ENCODE measurements at places on chromosomes 2 and 18.

DNA sequence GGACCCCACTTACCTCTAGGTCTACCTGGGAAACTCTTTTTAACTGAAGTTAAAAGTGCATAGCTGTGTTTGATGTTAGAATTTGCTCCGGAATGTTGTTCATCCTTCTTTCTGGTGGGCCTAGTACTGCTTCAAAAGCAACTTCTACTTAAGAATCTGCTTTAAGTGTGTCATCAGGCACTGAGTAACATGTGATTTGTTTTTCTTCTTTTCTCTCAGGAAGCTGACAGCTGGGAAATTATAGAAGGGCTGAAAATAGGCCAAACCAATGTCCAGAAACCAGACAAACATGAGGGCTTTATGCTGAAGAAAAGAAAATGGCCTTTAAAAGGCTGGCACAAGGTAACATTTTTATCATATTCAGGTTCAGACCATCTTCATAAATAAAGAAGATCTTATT lies 122.9 kb downstream of the PRKRA start:
- DNase-seq = no peak

- DNase-seq = no peak
Observed at GRCh38 chr2:236341067-236341466, 76.9 kb upstream of the ASB18 start.

DNA sequence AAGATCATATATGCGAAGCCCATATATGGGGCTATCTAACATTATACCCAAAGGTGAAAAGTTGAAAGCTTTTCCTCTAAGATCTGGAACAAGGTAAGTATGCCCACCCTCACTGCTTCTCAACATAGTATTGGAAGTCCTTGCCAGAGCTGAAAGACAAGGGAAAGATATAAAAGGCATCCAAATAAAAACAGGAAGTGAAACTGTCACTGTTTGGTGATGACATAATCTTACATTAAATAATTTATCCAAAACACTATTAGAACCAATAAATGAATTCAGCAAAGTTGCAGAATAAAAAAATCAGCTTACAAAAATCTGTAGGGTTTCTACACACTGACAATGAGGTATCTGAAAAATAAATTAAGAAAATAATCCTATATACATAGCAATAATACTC lies 205.8 kb downstream of the INSIG2 start:
- no peak for DNase-seq

DNA sequence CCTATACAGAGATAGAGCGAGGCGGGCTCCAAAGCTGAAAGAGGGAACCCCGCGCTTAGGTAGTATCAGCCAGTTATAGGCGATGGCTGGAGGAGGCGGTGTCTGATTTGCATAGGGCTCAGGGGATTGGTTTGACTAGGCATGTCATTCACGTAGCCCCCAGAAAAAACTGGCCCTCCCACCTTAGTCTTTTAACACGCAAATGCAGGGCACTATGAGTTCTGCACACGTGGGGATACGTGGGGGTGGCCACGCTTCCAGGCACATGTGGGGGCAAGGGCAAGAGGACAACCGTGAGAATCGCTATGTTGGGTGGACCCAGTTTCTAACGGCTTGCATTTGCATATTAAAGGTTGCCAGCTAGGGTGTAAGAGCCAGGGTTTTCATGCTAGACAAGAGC lies 56.7 kb upstream of the MSTN start:
- no peak for DNase-seq

GRCh38 chr2:163281717-163282116 lies 443.1 kb upstream of the KCNH7 start:
- DNase-seq = no peak

DNA sequence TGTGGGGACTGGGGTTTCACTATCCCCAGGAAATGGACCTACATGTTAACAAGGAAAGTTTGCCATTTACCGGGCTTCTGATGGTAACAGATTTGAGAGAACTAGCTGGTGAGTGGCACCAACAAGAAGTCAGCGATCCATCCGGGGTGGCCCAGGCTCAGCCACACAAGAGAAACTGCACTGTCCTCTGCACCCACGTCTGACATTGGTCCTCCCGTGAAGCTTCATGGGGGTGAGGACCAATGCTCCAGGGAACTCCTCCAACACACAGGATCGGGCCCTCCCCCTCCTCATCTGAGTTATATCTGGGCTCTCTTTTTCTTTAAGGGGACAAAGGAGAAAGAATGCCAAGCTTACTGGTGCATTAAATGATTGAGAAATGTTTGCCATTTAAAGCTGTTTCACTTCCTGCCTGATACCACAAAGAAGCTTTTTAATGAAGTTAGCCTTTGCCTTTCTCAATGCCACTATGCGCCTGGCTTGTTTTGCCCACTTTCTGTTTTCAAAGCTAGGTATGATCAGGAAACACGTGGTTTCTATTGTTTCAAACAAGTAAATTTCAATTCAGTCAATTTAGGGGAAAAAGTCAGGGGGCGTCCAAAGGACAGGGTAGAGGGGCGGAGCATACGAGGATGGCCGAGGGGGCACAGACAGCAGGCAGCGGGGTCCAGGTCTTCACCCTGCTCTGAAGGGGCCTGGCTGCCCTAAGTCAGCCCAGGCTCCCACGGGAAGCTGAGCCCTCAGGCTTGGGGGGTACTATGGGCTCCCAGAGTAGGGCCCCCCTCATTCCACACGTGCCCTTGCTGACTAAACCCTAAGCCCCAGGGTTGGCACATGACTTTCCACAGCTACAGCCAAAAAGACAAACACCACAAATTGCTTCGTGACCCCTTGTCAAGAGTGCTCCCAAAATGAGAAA lies 204.0 kb upstream of the ID2 start:
- DNase-seq = no peak

DNA sequence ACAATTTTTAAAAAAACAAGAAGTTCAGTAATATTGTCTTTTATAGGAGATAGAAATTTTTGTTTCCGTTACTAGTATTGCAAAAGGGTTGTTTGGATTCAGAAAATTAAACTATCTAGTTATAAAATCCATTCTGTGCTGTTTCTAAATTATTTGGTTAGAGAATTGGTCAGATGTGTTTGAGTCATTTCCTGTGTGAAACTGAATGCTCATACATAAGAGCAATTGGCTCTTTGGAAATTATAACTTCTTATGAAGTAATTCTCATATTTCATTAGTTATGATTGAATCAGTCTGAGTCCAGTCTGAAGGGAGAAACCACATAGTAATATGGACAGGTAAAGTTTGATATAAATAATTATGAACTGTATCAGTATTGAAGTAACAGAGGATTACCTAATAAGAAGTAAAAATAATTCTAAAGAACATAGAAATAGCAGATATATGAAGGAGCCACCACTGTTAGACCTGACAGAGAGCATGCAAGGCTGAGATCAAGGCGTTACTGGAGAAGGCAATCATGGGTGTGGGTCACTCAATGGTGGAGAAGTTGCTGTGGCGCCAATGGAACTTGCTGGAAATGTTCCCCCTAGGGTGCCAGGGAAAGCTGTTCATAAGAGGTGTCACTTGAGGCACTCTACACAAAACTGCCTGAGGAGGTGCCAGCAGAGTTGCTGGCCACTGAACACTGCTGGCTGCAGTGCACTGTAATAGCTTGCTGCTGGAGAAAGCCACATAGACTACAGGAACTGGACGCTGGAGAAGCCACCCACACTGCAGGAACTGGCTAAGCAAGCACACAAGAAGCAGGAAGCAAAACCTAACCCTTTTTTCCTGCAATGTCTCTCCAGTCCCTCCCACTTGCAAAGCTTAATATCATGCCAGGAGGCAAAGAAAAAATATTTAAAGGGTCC lies 18.0 kb upstream of the FAP start:
- DNase-seq = no peak

DNA sequence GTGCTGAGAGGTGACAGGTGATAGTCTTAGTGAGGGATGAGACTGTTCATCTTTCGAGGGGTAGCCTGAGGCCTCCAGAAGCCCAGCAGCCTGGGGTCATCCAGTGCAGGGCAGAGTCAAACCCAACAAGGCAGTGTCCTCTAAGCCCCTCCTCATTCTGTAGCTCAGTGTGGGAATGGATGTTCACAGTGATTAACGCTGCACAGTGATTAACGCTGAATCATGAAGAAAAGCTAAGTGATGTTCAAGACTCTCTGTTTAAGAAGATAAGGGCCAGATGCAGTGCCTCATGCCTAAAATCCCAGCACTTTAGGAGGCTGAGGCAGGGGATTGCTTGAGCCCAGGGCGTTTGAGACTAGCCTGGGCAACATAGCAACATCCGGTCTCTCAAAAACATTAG lies 56.3 kb upstream of the LAPTM4A start:
- DNase-seq = no peak
